ENCODE measurements at places on chromosomes 3 and 15.

DNA sequence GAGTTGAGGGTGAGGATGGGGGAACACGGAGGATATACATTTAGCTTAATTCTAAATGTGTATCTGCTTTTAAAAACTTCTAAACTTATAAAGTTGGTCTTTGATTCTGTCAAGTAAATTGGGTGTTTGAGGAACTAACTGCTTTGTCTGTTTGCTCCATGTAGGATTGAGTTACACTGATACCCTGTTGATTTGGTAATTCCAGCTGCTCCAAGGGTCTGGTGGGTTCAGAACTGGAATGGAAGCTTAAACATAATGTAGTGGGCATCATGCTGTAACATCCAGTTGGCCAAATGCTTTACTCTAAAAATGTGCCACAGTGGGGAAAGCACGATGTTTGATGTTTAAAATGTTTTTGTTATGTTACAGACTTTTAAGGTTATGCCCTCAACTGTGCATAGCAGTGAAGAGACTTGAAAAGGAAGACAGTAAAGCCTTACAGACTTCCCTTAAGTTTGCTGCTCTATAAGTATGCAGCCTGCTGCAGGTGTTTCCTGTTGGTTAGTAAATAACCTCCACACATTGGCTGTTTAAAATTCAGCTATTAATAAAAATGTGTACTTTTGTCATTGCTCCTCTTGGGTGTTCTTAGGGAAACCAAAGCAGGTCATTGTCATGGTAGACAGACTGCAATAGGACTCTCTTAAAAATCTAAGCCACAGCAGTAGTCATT lies 5.9 kb upstream of the EDEM1 start:
- DNase-seq = no peak

DNA sequence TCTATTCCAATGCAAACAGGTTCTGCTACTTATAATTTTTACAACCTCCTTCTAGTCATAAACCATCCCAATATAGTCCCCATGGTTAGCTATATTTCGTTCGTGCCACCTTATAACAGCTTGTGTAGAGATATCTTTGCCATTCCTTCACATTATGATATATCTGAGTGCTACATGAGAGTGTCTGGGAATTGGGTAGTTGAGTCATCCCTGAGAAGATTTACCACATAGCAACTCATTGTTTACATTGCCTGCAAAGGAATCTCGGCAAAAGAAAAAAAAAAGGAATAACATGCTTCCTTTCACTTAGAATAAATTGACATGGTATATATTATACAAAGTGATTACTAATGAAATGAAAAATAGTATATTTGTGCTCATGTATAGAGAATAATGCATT lies 86.0 kb upstream of the VGLL3 start:
- DNase-seq = no peak

GRCh38 chr15:78640527-78641101 lies 396 bp downstream of the CHRNB4 start:
- DNase-seq = no peak

DNA sequence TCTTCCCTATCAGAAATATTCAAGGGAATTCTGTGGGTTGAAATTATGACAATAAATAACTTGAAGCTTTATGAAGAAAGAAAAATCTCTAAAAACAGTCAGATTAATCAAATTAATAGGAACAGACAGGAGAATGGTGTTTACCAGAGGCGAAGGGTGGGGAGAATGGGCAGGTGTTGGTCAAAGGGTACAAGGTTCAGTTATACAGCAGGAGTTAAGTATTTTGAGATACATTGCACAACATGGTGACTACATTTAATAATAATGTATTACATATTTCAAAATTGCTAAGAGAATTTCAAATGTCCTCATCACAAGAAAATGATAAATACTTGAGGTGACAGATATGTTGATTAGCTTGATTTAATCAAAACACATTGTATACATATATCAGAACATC lies 18.6 kb downstream of the SPCS1 start:
- no peak for DNase-seq

- DNase-seq = no peak
These were observed 10.0 kb upstream of the MBNL1 start for GRCh38 chr3:152258448-152259393.

DNA sequence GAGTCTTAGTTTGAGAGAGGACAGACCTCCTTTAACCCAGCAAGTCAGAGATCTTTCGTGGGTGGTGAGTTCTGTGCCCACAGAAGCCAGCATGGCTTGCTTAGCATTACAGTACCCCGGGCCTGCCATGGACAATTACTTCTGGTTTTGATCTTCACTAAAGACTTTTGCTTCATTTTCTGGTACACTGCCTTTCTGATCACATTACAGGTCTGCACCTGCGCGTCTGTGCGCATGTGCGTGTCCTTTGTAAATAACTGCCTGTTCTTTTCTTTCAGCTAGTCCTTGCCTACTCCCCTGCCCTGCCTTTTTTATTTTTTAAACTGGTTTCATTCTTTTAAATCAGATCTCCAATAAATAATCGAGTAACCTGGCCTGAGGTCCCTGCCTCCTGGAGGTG lies 57.1 kb upstream of the CMTM8 start:
- no peak for DNase-seq

DNA sequence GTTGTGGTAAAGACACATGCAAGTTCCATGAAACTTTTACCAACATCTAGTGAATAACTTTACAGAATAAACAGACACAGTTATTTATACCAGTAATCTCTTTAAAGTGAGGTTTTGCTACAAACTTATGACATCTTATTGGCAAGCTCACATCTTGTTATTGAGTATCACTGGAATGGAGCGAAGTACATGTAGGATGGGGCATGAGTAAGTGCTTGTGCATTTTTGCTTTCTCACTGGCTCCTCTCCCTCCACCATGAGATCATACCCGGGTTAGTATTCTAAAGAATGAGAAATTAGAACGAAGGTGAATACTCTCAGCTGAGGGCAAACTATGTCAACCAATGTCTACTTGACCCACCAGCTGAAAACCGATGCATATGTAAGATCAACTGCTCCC lies 193.3 kb upstream of the ZNF717 start:
- DNase-seq = no peak

Data from K562 (cell line).